Caki2 (cell line): ENCODE measurements at places on chromosomes 16 and 17.

DNA sequence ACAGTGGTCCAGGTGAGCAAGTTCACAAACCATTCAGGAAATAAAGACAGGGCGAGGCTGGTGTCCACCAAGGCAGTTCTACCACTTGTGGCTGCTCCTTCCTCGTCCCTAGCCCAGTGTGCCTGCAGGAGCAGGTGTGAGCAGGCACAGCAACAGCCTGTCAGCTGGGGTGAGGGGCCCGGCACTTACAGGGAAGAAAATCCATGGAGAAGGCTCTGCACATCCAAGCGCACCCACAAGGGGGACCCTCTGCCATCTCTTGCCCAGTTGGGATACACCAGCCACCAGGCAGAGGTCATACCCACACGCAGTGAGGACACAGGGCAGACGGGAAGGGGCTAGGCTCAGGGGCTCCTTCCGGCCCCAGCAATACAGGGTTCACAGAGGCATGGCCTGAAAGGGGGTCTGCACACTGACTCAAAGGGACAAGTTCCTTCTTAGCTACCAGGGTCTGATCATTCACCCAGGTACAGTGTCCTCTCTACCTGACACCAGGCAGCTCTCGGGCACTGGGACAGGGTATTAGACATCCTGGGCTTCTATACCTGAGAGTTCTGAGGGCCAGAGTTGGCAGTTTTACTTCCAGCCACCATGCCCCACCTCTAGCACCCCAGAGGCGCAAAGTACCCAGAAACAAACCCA, 27.0 kb downstream of the CDIP1 start:
- peak; percentile 54 for DNase-seq

- DNase-seq, result no peak
Observed at GRCh38 chr16:88306411-88306810, 76.3 kb upstream of the ZNF469 start.

GRCh38 chr17:7262935-7263800, 890 bp upstream of the CLDN7 start:
- no peak for DNase-seq

DNA sequence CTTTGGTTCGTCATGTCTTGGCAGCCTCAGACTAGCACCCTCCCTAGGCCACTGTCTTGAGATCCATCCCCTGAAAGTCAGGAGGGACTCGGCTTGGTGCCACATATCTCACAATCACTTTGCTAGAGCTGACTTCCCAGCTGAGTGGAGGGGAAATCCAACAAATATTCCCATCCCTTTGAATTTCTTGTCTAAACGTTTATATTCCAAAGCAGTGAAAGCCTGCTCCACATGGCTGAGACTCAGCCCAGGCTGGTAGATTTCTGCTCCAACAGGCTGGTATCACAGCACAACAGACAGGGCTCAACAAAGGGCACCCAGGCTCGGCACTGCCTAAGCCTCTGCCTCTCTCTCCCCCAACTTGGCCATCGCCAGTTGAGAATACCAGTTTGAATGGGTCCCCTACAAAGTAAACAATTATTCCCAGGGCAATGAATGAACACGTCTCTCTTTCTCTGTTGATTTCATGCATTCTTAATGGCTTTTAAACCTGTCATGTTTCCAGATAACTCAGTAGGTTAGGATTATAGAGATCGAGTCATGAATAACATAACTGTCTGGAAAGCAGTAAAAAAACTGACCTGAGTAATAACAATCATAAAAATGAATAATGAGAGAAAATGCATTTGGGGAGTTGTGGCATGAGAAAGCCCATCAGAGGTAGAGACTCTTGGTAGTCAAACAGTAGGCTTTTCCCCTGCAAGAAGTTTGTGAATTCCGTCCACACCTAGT, 1.0 kb downstream of the KRT13 start:
- no peak for DNase-seq

- peak; percentile 14 for DNase-seq
Observed at GRCh38 chr16:48158296-48158695, 2.5 kb upstream of the ABCC12 start.

GRCh38 chr17:5200360-5200759, 8.7 kb upstream of the ZNF594 start:
- DNase-seq, result no peak

GRCh38 chr17:43839670-43840108, 6.7 kb upstream of the MPP3 start:
- DNase-seq, result peak; percentile 93

DNA sequence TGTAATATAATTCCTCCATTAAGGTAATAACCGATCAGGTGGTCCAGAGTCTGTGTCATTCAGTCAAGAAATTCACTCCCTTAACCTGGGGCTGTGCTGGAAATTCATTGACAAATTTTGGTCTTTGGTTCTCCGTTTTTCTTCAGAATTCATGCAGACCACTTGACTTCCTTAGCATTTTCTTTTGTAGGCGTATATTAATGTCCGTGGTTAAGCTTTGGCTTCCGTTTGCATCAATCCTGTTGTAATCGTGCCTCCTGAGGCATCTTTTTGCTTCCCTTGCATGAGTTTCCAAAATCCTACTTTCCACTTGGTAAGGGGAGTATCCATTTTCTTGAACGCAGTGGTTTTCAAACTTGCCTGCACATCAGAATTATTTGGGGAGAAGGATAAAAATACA, 9.0 kb downstream of the LRRC37B start:
- DNase-seq, result no peak

- DNase-seq, result no peak
Observed at GRCh38 chr16:18039931-18040330, 296.6 kb downstream of the NPIPA8 start.

DNA sequence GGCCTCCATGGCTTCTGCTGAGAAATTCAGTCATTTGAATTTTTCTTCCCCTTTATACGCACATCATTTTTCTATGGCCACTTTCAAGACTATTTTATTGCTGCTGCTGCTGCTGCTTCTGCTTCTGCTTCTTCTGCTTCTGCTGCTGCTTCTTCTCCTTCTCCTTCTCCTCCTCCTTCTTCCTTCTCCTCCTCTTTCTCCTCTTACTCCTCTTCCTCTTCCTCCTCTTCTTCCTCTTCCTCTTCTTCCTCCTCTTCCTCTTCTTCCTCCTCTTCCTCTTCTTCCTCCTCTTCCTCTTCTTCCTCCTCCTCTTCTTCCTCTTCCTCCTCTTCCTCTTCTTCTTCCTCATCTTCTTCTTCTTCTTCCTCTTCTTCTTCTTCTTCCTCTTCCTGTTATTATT, 22.4 kb downstream of the CPD start:
- DNase-seq, result no peak

GRCh38 chr16:15572329-15573001, 70.5 kb downstream of the MARF1 start:
- DNase-seq, result no peak

GRCh38 chr16:68286153-68287074, 22.1 kb downstream of the SLC7A6 start:
- DNase-seq, result no peak

GRCh38 chr16:83068686-83069085, 441.9 kb downstream of the CDH13 start:
- peak; percentile 11 for DNase-seq

- DNase-seq, result no peak
Observed at GRCh38 chr17:59219992-59220327, 351 bp upstream of the GDPD1 start.

DNA sequence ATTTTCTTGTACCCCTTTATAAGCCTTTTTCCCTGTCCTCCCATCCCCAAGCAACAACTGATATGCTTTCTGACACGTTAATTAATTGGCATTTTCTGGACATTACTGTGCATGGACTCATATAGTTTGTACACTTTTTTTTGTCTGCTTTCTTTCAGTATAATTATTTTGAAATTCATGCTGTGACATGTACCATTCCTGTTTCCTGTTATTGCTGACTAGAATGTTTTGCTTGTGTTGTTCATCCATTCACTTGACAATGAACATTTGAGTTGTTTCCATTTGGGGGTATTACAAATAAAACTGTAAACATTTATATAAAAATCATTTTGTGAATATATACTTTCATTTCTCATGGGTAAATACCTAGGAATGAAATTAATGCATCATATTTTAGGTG, 50.6 kb downstream of the RBBP6 start:
- no peak for DNase-seq

GRCh38 chr16:84992717-84993075, 18.6 kb downstream of the ZDHHC7 start:
- no peak for DNase-seq

DNA sequence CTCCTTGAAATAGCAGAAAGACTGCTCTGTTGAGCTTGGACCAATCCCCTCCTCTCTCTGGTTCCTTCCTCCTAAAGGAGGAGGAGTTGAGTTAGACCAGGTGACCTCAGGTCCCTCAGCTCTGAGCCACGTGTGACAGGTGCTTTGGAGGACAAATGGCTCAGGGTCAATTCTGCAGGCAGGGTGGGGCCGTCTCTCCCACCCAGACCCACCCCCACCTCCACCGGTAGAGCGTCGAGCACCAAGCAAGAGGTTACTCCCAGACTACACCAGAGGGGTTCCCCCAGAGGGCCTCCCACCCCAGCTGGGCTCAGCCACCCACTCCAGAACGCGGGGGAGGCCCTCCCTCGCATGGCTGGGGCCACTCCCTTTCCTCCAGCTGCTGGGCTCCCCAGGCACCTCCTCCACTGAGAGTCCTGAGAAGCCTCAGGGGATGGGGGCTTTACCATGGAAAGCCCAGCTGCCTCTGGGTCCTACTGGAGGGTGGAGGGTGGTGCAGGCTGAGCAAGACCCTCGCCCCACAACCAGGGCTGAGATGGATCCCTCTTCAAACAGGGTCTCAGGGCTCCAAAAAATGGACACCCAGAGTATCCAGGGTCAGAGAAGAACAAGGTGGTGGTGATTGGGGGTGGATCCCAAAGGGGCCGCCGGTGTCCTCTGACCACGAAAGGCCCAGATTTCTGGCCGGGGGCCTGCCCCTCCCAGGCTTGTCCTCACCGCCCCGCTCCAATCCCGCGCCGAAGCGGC, 7.6 kb downstream of the MYO1C start:
- peak; percentile 56 for DNase-seq

GRCh38 chr16:27367461-27368357, 34.3 kb upstream of the IL21R start:
- peak; percentile 33 for DNase-seq

DNA sequence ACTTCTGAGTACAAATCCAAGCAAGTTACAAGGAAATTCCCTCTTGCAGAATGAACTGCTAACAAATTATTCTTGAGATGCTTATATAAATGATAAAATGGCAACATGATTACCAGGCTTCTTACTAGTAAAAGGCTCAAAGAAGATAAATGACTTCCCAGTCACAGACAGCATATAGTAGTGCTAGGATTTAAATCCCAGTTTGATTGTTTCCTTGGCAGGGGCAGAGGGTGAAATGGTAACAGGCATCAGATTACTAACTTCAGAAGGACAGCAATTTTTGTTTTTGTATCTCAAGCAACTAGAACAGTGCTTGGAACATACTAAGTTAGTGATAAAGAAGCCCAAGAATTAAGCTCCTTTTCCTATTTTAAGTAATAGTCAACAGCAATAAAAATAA, 102.8 kb downstream of the SSH2 start:
- DNase-seq, result no peak

DNA sequence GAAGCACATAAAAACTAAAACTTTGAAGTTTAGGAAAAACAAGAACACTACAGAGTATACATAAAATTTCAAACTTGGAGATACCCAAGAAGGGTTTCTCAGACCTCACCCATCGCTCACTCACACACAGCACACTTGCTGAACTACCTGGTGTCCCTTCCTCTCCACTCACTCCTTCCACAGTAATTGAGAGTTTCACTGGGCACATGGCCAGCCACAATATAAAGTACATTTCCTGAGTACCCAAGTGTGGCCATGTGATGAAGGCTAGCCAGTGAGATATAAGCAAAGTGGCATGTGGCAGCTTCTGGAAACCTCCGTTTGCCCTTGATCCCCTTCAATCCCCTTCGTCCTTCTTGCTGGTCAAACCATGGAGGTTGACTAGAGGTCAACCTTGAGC, 11.9 kb downstream of the TOX3 start:
- no peak for DNase-seq

DNA sequence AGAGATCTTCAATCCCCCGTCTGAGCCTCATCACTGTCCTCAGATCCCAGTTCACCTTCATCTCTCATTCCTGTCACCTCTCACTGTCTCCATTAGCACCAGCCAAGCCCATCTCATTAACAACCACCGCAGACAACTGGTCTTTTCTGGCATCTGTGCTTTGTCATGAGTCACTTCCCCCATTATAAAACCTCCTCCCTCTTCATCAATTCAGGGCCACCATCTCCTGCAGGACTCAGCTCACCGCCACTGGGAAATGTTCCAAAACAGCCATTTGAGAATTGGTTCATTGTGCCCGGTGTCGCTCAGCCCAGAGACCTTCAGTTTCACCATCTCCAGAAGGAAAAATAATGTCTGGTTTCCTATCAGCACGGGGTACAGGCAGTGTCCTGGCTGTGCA, 56.9 kb upstream of the TEKT3 start:
- DNase-seq, result peak; percentile 53

DNA sequence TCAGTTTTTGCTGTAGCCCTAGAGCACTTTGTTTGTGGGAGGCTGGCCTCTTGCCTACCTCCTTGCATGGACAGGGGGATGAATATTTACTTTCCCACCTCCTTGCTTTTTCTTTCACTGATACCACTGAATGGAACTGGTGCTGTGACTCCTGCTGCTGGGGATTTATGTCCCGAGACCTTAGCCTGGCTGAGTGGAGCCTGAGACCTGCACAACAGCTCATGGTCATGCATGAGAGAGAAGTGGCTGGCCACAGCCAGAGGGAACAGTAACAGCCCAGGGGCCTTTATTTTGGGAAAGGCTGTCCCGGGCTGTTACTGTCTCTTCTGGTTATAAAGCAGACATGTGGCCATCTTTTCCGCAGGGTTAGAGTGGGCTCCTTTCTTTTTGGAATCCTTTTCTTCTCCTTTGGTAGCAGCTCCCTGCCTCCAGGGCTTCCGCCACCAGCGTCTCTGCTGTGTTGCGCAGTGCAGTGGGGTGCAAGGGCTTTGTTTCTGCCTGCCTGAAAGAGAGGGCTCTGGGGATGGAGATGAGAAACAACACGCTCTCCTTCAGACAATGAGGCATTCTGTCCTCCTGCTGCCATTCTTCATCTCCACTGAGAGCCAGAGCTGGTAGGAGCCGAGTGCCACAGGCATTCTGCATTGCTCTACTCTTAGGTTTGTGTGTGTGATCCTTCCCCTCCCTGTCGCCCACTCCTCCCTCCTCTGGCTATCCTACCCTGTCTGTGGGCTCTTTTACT, 14.5 kb downstream of the SNX11 start:
- no peak for DNase-seq

DNA sequence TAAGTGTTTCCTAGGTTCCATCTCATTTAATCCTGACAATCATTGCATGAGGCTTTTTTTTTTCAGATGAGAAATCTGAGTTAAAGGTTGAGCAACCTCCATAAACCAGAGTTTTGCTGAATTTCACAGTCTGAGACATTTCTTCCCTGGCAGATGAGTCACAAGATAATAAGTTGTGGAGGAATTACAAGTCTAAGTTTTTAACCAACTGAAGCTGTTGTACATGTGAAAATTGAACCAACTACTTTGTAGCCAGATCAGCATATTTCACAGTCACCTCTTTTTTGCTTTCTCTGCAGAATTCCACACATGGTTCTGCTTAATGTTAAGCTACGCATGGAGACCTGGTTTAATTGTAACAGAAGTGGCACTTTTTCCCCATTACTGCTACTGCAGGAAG, 765.6 kb downstream of the CDH11 start:
- DNase-seq, result peak; percentile 90
